ENCODE measurements at places on chromosomes 7 and 10.

DNA sequence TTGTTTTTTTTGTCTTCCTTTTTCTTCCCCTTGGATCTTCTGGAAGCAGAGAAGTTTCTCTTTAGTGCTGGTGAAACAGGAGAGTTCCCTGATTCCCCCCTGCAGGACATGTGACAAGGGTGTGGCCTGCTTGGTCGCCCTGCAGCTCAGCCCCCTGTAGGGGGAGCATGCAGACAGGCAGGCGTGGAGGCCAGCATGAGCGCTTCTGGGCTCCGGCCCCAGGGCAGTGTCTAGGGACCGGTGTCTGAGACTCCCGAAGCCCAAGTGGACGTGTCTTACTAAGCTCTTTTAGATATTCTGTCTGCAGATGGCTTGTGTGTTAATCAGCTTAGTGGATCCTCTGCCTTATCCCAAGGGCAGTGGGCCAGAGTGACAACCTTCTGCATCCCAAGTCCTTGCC is 26.1 kb downstream of the PRSS58 start:
- DNase-seq, result no peak

- no peak for DNase-seq
These were observed 2.1 kb upstream of the PALD1 start for GRCh38 chr10:70476249-70477035.

GRCh38 chr7:36795451-36796021 is 71.2 kb upstream of the AOAH start:
- no peak for DNase-seq

DNA sequence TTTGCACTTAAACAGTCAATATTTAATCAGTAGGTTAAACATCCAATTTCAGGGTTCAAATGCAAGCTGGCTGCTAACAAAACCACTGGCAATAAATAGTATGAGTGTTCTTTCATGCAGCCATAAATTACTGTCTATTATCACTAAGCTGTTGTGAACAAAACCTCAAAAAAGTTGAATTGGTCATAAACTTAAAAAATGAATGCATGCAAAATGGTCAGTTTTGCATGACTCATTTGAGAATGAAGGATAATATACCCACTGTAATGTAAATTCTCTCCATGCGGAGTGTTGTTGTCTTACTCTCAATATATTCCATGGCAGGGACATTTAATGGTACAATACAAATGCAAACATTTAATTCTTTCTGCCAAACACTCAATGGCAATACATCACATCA is 226.4 kb downstream of the MAGI2 start:
- DNase-seq, result no peak

- DNase-seq, result no peak
These were observed 72.6 kb downstream of the SHH start for GRCh38 chr7:155739538-155740143.

DNA sequence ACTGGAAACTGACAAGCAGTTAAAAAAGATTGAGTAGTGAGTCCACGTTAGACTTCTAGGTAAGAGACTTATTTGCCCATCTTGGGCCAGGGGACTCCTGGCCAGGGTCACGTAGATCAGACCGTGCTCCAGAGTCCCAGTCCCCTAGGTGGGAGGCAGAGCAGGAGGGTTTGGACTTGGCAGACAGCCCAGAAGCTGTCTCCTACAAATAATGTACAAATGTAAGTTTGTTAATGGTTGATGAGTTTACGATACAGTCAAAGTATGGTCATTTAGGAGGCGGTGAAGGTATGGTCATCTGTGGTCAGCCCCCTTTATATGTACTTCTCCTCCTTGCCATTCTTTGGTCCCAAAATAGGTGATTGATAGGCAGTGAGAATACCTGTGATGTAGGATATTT is 28.2 kb downstream of the INPP5F start:
- DNase-seq, result no peak

DNA sequence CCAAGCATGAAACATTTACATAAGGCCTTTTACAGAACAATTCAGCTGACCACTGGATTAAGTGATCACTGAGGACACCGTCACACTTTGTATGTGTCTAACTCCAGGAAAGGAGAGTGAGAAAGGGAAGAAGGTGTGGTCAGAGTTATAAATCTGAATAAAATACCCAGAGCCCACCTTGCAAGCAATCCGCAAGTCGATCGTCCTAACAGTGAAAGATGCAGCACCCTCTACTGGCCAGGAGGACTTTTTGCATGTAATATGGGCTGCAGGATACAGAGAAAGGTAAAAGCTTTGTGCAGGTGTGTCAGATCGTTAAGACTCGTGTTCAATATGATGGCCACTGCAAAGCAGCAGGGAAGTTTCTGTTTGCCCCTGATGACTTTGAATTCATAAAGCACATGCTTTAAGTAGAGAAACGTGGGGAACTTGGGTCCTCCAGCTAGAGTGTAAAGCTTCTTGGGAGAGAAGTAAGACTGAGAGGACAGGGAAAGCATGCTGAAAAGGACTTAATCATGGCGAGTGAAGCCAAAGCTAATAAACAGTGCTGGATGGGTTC is 68.5 kb upstream of the BMPER start:
- DNase-seq, result no peak

DNA sequence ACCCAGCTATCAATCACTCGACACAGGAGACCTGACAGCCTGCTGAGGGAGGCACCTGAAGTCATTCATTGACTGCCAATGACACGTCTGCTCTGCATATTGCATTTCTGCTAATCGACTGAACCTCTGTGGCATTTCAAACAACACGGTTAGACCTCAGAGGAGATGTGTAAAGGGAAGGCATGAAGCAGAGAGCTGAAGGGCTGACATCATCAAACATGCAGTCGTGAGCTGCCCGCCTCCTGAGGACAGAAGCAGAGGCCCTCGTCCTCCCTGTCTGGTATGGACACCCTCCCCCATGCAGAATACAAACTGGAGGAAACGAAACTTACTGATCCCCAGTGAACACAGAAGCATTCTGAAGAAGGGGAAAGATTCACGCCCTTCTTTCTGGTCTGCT is 462.6 kb upstream of the MGMT start:
- DNase-seq, result no peak

- DNase-seq, result no peak
These were observed 289.7 kb downstream of the KLF6 start for GRCh38 chr10:3495281-3495680.
